ENCODE measurements at places on chromosomes 4 and X. TPM values are rescaled to one million over a fixed set of nuclear protein-coding genes. Genes with fewer than 3 reads are reported as not detected.

DCAF12L1 gene
- not detected for total RNA-seq

HHIP gene
- 0.50 TPM for total RNA-seq

SEPTIN11 gene
- total RNA-seq: 59.6 TPM

STOX2 gene
- total RNA-seq: 11.2 TPM

SPANXD gene
- total RNA-seq: not detected
